Hematopoietic multipotent progenitor cell treated with erythropoietin and hydrocortisone succinate and interleukin-3 and kit ligand, for 8 days (in vitro differentiated cells): ENCODE measurements at places on chromosomes 4 and X.

DNA sequence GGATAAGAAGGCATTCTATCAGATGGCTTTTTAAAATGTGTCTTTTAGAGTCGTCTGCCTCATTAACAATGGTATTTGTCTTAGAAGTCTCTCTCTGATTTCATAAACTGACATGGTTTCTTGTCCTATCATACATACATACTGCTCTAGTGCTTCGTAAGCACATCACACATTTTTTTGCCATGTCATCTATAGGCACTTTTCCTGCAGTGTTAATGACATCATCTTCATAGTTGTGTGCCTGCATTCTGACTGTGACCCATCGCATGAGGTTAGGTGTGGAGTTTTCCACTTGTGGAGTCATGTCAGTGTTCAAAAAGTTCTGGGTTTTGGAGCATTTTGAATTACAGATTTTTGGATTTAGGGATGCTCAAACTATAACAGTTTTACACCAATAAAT is 361.6 kb upstream of the SPOCK3 start:
- no peak for DNase-seq

DNA sequence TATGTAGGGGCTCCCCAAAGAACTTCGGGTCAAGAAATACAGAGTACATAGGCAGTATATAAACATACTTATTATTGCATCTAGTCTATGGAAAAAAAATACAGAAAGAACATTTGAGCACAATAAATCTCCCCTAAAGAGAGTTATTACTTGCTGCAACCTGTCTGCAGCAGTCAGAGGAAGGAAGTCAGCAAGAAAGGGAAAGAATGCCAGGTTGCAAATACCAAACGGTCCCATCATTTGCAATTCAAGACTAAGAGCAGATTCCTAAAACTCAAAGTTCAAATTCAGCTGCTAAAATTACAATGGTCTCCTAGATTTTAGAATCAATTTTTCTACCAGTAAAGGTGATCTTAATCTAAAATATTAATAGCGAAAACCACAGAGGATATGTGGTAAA is 236.2 kb upstream of the NUDT6 start:
- DNase-seq, result no peak

DNA sequence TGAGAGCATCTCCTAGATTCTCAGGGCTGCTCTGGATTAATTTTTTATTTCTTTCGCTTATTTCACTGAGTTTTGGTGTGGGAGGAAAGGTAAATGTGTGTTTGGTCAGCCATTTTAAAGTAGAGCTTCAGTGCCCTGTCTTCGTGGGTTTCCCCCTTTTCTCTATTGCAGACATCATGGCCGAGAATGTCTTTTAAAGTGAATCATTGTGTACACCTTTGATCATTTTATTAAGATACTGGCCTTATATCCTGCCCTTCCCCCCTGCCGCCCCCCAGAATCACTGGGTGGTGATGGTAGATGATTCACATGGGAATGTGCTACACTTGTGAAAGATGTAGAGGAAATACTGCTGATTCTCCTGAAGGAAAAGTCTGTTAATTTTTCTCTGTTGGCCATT is 23.8 kb downstream of the CDKL5 start:
- no peak for DNase-seq

GRCh38 chr4:24727390-24728224 is 67.8 kb upstream of the SOD3 start:
- DNase-seq, result no peak

GRCh38 chr4:177271915-177272766 is 37.5 kb upstream of the NEIL3 start:
- no peak for DNase-seq
